ENCODE measurements at places on chromosomes 2 and 18.

DNA sequence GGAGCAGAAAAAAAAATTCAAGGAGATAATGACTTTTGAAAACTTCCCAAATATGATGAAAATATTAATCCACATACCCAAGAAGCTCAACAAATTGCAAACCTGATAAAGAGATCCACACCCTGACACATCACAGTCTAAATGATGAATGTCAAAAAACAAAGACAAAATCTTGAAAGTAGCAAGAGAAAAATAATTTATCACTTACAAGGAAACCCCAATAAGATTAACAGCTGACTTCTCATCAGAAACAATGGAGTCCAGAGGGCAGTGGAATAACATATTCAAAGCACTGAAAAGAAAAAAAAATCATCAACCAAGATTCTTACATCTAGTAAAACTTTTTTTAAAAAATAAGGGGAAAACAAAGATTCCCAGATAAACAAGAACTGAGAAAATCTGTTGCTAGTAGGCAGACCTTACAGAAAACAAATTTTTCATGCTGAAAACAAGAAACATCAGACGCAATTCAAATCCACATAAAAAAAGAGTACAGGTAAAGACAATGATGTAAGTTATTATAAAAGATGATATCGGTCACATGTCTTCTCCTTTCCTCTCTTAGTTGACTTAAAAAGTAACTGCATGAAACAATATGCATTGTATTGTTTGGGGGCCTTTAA lies 21.3 kb downstream of the SLC66A2 start:
- DNase-seq = no peak

DNA sequence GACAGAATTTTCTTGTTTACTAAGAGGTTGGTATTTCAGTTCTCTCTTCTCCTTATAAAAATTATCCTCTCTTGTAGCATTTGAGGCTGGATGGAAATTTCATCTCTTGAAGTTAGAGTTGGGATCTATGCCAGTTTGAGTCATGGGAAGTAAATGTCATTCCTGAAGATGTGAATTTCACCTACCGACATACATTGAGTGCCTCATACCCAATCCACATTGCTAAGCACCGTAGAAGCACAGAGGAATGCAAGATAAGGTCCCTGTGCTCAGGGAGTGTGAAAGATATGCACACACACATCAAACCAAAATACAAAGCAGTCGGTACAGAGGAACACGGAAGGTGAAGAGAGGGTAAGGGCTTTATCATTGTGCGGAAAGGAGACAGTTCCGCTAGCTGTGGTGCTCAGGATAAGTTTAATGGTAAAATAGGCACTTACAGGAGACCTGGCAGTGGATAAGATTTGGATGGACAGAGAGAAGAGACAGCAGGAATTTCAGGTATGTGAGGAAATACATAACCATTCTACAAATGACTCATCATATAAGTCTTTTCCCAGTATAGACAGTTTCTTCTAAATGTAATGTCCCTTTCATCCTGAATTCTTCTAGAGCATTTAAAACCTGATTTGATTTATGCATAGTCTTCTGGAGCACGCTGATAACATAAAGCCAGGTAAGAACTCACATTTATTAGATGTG lies 205.3 kb upstream of the ST6GAL2 start:
- no peak for DNase-seq

- DNase-seq = no peak
Measured at GRCh38 chr18:29449424-29449823, 1272.5 kb upstream of the CDH2 start.

DNA sequence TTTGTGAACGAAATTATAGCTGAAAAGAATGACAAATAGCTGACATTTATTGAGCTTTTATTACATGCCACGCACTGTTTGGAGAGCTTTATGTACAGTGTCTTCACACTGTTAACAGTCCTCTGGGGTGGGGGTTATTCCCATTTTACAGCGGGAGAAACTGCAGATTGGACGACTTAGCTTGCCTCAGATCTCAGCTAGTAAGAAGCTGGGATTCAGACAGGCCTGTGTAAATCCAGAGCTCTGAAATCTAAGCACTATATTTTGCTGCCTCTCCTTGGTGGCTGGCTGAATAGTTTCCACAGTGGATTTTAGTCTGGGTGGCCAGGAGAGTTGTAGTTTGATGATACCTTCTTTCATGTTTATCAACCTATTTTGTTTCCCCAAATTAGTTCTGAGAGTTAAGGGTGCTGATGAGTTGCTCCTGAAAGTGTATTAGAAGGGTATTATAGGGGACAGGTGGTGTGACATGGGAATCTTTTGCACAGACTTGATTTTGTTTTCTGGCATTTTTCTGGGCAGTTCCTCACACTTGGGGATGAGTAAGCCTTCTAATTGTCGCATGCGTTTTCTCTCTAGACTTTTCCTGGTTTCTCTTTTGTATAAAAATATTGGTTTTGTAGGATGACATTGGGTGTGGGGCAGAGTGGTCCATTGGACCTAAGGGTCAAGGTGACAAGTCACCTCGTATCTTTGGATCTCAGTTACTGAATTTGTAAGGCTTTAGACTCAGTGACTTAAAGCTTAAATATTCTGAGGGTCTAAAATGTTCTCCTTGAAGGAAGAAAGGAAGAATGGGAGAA lies 1.5 kb downstream of the ACSL3 start:
- DNase-seq = no peak

DNA sequence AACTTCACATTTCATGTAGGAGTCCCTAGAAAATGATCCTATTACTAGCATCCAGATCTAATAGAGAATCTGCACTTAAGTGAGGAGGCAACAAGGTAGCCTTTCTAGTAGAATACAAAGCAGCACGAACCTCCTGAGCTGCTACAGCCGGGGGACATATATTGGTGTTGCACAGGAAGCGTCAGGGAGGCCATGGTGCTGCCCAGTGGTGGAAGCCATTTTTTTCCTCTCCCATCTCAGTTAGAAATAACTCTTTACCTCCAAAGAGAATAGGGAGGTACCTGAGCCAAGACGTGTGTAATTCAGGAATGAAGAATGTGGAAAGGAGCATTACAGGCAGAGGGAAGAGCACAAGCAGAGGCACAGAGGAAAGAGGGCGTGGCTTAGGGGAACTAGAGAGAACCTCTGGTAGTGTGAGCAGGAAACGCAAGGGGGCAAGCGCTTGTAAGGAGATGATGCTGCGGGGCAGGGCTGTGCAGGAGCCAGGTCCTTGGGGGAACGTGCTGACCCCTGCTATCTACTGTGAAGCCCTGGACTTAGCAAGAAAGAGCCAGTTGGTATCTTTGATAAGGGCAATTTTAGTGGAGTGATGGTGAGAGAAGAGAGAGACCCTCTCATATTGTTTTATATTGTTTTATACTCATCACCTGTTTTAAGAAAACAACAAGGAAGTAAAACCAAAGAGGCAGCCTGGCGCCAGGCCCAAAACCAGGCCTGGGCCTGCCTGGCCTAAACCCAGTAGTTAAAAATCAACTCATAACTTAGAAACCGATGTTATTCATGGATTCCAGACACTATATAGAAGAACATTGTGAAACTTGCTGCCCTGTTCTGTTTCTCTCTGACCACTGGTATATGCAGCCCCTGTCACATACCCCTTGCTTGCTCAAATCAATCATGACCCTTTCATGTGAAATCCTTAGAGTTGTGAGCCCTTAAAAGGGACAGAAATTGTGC lies 50.0 kb upstream of the TTC39C start:
- DNase-seq = no peak

- DNase-seq = no peak
Measured at GRCh38 chr2:20501974-20502373, 55.1 kb downstream of the RHOB start.

- no peak for DNase-seq
Measured at GRCh38 chr2:10772868-10773215, 39.7 kb downstream of the PDIA6 start.

DNA sequence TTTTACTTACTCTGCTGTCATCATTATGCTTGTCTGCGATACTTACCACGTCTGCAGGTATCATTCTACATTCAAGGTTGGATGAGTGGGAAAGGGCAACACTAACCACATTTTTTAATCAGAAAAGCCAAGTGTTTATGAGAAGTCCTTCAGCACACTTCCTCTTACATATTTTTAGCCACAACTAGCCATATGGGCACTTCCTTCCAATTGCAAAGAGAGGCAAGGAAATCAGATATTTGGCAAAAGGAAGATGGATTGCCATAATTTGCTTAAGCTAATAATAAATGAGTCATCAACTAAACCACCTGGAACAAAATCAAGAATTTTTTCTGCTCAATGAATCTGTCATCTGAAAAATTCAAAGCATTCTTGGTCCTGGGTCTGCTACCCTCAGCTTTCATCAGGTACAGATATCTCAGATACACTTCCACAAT lies 16.7 kb upstream of the MRO start:
- DNase-seq = no peak

- no peak for DNase-seq
Measured at GRCh38 chr18:58635891-58636290, 7.0 kb upstream of the ALPK2 start.

- DNase-seq = no peak
Measured at GRCh38 chr2:40440835-40441234, 11.1 kb downstream of the SLC8A1 start.

DNA sequence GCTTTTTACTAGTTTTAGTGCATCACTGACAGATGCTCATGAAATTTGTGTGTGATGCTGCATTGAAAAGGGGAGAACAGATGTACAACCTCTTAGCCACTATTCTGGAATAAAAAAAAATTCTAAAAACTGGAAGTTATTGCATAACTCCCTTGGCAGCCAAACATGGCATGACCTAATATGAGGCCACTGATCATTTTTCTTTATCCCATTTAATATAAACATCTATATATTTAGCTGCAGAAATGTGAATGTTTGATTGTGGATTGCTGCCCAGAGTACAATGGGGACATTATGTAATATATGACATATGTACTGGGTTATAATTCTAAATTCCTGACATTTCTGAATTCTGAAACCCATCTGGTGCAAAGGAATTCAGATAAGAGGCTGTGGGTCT lies 86.5 kb downstream of the CDCA7 start:
- no peak for DNase-seq

GRCh38 chr2:152127628-152128027 lies 28.8 kb upstream of the CACNB4 start:
- DNase-seq = peak; percentile 29

DNA sequence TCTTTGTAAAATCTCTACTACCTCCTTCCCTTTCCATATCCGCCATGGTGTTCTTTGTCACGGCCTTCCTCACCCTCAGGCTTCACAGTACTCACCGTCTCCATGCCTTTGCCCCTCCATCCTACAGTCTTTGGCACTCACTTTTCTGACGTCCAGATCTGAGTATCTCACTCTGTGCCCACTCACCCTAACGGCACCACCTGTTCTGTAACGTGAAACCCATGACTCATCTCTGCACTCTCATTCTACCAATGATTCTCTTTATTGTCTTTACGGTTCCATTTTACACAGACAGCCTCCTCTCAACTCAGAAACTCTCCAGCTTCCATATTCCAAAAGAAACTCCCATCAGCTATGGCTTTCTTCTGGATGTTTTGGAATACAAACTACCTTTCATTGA lies 56.7 kb downstream of the NETO1 start:
- no peak for DNase-seq

DNA sequence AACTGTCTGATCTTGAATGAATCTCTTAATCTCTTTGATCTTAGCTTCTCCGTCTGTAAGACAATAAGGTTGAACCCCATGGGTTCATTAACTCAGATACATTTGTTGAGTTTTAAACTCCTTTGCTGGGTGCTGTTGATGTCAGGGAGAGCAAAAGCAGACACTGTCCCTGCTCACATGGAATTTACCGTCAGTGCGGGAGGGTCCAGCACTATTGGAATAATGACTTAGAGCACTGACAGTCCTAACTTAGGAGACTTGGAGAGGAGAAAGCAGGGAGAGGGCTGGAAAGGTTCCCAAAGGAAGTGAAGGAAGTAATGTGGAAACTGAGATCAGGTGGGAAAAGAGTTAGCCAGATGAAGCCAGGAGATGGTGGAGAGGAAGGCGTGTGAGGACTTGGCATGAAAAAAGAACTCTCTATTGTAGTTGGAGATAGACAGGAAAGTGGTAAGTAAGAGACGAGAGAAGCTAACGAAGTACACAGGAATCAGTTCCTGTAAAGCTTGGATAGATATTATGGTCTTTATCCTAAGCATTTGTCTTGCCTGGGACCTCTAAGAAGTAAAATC lies 141.4 kb upstream of the SERTAD2 start:
- no peak for DNase-seq

DNA sequence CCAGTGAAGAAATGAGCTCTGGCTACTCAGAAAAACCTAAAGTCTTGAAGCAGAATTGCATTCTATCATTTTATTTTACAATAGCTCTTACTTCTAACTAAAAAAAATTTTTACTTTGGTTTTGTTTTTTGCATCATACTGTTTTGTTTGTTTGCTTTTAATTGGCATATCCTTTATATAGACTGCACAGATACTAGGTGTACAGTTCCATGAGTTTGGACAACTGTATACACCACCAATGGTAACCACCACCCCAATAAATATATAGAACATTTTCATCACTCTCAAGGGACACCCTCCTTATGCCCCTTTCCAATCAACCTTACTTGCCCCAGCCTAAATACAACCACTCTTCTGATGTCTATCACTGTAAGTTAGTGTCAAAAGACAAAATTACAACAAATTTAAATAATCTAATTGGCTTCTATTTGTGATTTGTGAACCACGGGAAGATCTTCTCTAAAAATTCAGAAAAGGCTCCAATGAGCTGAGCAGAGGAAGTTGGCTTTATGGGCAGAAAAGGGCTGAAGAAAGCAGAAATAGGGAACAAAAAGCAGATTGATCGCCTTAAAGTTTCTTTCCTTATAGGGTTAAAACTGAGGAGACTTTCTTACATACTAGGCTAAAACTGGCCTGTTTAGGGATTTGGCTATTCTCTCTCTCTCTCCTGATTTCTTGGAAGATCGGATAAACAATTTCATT lies 22.2 kb upstream of the SOS1 start:
- DNase-seq = no peak

GRCh38 chr2:229282758-229283546 lies 11.9 kb upstream of the PID1 start:
- no peak for DNase-seq

DNA sequence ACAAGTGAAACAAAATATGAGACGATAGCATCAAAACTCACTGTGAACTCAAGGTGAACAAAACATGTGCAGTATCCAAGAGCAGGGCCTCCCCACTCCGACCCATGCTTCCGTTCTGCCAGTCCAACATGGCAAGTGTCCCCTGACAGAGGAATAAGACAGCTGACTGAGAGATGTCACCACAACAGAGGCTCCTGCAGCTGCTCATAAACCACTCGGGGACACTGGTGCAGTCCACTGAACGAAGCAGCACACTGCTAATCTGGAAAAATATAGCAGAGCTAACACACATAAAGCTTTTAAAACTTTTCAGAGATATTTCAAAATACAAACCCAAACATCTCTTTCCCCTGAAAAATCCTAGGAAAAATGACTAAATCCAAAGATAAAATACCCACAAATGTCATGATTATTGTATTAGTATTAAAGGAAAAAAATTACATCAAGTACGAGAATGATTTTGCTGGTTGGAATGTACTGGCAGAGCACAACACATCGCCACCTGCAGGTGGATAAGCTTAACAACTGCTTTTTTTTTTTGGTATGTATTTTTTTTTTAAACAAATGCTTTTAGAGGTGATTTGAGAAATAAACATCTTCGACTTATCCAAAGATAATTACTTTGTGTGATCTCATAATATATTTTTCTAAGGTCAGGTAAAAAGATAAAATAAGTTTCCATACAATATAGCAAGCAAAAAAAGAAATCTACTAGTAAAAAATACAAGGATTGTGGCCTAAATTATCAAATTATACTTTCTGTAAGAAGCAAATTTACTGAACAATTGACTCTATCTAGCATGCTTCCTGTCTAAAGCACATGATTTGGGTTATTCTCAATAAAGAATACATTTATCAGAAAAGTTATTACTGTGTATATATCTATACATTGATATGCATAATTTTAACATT lies 18.6 kb downstream of the THADA start:
- DNase-seq = peak; percentile 61

All from HAP-1 (cell line).